ENCODE measurements at places on chromosomes 7 and 10.

DNA sequence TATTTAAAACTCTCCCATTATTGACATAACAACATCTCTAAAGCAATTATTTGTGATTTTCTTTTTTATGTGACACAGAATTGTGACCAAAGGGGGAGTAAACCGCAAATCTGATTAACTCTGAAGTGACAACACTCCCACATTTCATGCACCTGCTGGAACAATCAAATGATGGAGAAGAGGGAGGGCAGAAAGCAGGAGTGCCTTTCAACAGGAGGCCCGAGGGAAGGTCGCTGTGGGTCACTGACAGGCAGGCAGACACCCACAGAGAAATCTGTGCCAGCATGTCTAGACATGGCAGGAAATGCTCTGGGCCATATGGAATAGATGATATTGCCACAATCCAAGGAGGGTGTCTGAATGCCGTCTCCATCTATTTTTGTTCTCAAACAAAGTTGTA, 247.3 kb downstream of the DOCK4 start:
- DNase-seq = no peak

- DNase-seq = no peak
These were observed 22.2 kb upstream of the UNCX start for GRCh38 chr7:1210321-1210978.

DNA sequence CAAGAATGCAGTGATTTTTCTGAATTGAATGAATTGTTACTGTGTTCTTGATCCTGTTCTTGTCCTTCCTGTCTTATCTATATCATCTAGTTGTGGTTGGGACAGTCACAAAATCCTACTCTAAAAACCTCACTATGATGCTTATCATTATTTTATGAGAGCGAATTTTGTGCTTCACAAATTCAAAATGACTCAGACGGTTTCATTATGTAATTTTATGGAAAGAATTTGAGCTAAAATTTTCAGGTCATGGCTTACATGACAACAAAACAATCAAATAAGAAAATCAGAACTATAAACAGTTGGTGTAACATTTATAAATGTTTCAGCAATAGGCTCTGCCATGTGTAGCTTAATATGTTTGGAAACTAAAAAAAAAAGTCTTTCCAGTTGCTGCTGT, 6.9 kb downstream of the PRKAR2B start:
- DNase-seq = no peak

DNA sequence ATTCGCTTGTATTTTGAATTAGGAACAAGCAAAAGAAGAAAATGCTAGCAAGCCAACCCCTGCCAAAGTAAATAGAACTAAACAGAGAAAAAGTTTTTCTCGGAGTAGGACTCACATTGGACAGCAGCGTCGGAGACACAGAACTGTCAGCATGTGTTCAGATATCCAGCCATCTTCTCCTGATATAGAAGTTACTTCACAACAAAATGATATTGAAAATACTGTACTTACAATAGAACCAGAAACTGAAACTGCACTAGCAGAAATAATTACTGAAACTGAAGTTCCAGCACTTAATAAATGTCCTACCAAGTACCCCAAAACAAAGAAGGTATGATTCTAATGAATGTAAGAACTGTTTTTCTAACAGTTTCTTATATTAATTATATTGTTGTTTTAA, 87.9 kb downstream of the KMT2E start:
- no peak for DNase-seq

- no peak for DNase-seq
These were observed 69.1 kb upstream of the CYP26C1 start for GRCh38 chr10:92991513-92991912.

DNA sequence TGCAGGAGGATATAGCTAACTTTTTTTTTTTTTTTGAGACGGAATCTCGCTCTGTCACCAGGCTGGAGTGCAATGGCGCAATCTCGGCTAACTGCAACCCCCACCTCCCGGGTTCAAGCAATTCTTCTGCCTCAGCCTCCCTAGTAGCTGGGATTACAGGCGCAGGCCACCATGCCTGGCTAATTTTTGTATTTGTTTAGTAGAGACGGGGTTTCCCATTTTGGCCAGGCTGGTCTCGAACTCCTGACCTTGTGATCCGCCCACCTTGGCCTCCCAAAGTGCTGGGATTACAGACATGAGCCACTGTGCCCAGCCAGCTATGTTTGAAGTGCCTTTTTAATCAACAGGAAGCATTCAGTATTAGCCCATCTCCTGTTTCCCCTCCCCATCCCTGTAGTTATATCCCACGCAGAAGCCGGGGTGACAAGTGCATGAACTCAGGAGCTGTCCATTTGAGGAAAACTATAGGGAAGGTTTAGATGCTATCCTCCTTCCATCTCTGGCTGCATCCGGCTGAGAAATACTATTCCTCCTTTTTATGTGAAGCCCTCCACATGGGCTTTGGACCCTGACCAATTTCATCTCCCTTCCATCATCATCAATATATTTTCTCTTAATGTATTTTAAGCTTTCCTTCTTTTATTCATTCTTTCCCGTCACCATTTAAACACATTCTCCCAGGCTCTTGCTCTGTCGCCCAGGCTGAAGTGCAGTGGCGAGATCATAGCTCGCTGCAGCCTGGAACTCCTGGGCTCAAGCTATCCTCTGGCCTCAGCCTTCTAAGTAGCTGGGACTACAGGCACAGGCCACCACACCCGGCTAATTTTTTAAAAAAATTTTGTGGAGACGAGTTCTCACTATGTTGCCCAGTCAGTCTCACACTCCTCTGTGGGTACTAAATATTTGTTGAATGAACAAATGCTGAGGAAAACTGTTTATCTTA, 1.3 kb upstream of the POT1 start:
- DNase-seq = no peak

GRCh38 chr7:94355454-94355853, 39.2 kb upstream of the COL1A2 start:
- no peak for DNase-seq

Measured in activated CD8-positive, alpha-beta memory T cell treated with anti-CD3 and anti-CD28 coated beads, Interleukin-2, amount 50 U/mL, for 4 hours (primary cell).